ENCODE measurements at places on chromosomes 13 and 19.
A peak's percentile ranks its signal among the peaks of the same experiment; 100 is the strongest.

DNA sequence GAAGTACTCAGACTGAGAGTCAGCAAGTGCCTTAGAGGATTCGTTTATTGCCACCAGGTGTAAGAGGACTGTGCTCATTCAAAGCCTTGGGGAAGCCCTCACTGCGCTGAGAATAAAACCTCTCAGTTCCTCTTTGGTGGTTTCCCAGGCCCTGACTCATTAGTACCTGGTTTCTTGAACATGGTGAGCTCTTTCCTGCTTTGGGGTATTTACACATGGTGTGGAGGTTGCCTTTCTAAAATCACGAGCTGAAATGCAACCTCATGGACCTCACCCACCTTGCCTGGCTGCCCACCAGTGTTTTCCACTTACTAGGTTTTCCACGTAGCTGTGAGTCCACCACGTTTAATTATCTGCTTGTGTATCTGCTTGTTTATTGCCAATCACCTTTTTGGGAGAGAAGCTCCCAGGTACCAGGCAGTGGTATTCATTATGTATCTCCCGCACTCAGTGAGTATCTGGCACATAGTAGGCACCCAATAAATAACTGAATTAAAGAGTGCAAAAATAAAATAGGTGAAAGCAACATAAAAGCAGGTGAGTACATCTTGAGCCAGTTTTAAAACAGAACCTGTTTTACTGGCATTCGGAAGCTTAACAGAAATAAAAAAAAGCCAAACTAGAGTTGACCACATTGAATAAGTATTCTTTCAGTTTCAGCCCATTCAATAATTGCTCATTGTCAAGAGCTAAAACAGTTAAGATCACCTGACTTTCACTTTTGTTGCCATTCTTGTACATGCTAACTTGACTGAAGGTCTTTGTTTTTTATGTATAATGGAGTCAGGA is 533.0 kb downstream of the MYO16 start:
- peak overlapping the region; percentile 72 for H3K27ac ChIP-seq
- peaks cover 13% of the 10 kb centered on the region for H3K27me3 ChIP-seq
- no peaks in the 10 kb centered on the region for H3K36me3 ChIP-seq
- peak; percentile 74 for DNase-seq
- H3K4me3 ChIP-seq = peak overlapping the region; percentile 25
- H3K4me1 ChIP-seq = peaks cover 18% of the 10 kb centered on the region

DNA sequence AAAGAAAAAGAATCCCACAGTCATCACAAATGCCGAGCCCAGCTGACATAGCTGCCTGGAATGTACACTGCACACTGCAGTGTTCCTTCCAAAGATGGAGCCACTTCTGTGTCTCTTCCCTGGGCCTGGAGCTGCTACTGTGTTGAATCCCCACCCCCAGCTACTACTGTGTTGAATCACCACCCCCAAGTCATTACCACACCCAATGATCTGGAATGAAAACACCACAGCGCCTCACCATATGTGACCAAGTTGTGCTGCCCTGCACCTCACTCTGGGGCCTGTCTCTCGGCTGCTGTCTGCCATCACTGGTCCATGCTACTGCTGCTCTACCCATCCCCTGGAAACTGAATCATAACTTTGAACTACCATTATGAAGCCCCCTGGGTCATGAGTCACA is 861.2 kb downstream of the UQCRFS1 start:
- DNase-seq = no peak
- H3K4me3 ChIP-seq = no peak overlapping the region
- H3K27me3 ChIP-seq = no peaks in the 10 kb centered on the region
- no peaks in the 10 kb centered on the region for H3K36me3 ChIP-seq
- H3K4me1 ChIP-seq = no peaks in the 10 kb centered on the region
- H3K27ac ChIP-seq = no peak overlapping the region

DNA sequence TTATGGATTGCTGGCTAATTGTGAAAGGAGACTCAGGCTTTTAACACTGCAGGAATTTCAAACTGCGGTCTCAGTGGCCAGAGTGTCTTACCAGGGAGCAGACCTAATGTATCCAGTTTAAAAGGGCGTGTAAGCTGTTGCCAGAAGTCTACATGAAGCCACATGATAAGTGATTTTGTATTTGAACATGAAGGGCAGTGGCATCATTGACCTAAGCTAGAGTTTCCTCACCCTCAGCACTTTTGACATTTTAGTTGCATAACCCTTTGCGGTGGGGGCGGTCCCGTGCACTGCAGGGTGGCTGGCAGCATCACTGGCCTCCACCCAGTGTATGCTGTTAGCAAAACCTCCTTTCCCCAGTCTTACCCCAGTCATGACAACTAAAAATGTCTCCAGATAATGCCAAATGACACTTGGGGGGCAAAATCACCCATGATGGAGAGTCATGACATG is 23.7 kb upstream of the GPR18 start:
- peak overlapping the region; percentile 68 for H3K4me3 ChIP-seq
- H3K4me1 ChIP-seq = peaks cover 56% of the 10 kb centered on the region
- H3K27me3 ChIP-seq = no peaks in the 10 kb centered on the region
- H3K27ac ChIP-seq = peak overlapping the region; percentile 99

GRCh38 chr19:36256853-36257519 is 42.1 kb downstream of the ZNF146 start:
- H3K4me1 ChIP-seq = peaks cover 2% of the 10 kb centered on the region
- DNase-seq = no peak
- H3K36me3 ChIP-seq = peaks cover 10% of the 10 kb centered on the region
- no peak overlapping the region for H3K27ac ChIP-seq

DNA sequence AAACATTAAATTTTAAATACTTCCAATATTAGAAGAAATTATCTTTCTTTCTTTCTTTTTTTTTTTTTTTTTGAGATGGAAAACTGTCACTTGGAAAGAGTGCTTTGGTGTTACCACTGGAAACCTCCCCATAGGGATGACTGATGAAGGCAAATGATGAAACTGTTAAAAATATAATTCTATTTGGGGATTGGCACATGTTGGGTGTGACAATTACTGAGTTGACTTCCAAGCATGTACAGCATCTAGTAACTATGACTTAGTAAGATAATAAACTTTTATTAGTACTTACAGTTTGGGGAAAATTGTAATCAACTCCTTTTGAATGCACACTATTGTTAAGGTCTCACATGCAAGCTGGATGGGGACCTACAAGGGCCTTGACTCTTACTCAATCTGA is 592.5 kb downstream of the KCTD12 start:
- no peak overlapping the region for H3K4me3 ChIP-seq
- H3K4me1 ChIP-seq = no peaks in the 10 kb centered on the region
- no peaks in the 10 kb centered on the region for H3K36me3 ChIP-seq
- H3K27ac ChIP-seq = no peak overlapping the region
- no peak for DNase-seq

Data from memory B cell (primary cell).